Type B pancreatic cell (in vitro differentiated cells): ENCODE measurements at places on chromosomes 1 and 21.
A peak's percentile ranks its signal among the peaks of the same experiment; 100 is the strongest.

- DNase-seq: no peak
- H3K4me1 ChIP-seq: peaks cover 19% of the 10 kb centered on the region
- H3K27me3 ChIP-seq: no peaks in the 10 kb centered on the region
Observed at GRCh38 chr1:111213412-111213811, 13.0 kb upstream of the DENND2D start.

- H3K4me1 ChIP-seq: peaks cover 3% of the 10 kb centered on the region
- DNase-seq: no peak
- peaks cover 19% of the 10 kb centered on the region for H3K36me3 ChIP-seq
- H3K27me3 ChIP-seq: no peaks in the 10 kb centered on the region
Observed at GRCh38 chr1:65432918-65433317, 12.4 kb downstream of the LEPR start.

DNA sequence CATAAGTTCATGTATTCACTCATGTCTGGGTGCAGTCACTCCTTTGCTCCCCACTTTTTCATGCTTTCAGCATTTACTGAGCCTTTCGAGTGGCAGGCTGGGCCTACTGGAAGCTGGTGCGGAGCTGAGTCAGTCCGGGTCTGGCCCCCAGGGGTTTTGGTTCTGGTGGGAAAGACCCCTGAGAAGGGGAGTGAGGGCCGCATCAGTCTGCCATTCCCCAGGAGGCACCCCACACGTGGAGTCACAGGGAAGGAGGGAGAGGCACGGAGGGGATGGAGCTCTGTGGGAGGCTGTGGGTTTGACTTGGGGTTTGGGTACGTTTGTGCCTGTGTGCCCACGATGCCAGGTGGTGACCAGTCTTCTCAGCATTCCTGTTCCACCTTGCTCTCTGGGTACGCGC lies 87.9 kb downstream of the PTPRU start:
- H3K27me3 ChIP-seq: no peaks in the 10 kb centered on the region
- H3K4me3 ChIP-seq: no peak overlapping the region
- H3K4me1 ChIP-seq: peaks cover 14% of the 10 kb centered on the region
- peaks cover 27% of the 10 kb centered on the region for H3K36me3 ChIP-seq
- H3K27ac ChIP-seq: peak overlapping the region; percentile 74
- no peak for DNase-seq

DNA sequence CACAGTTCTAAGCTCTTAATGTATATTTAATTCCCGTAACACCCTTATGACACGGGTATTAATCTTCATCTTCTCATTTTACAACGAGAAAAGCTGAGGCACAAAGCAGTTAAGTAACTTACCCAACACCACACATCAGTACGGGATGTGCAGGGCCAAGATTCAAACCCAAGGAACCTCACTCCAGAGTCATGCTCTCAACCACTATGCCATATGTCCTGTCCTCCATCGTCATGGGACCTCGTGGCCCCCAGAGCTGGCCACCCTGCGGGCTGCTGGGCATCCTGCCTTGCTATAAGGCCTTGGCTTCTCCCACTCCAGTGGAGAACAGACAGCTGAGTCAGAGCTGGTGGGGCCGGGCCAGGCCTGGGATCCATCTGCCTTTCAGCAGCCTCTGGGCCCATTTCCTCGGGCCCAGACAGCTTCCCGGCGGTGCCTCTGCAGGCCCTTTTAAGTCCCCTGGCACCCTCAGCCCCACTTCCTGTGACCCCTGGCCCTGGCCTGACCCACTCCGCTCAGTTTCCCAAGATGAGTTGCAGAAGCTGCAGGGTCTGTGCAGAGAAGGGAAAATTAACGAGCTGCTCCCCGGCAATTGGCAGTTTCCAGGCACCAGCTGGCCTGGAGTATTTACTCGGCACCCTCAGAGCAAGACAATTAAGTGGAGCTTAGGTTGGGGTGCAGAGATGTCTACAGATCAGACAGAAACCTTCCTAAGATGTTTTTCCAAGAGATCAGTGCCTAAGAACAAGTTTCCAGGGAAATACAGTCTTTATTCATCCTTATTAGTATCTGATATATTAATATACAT lies 98.2 kb downstream of the EPHB2 start:
- DNase-seq: no peak
- H3K27ac ChIP-seq: peak overlapping the region; percentile 64
- H3K27me3 ChIP-seq: no peaks in the 10 kb centered on the region
- H3K4me1 ChIP-seq: peaks cover 33% of the 10 kb centered on the region
- H3K36me3 ChIP-seq: no peaks in the 10 kb centered on the region

DNA sequence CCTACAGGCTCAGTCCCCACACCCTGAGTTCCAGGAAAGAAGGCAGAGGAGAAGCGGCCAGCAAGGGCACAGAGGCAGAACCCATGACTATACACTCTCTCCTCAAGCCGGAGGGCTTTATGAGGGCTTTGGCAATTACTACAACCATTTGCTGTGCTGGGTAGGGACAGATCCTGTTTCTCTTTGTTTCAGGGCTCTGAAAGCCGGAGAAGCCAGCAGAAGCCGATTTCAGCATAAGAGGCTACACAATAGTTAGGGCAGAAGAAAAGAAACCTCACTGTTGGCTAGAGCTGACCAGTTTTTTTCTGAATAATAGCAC lies 13.9 kb downstream of the GPR3 start:
- peak overlapping the region; percentile 50 for H3K27ac ChIP-seq
- H3K4me3 ChIP-seq: no peak overlapping the region
- H3K4me1 ChIP-seq: peaks cover 36% of the 10 kb centered on the region
- no peaks in the 10 kb centered on the region for H3K27me3 ChIP-seq
- no peak for DNase-seq
- H3K36me3 ChIP-seq: peaks cover 17% of the 10 kb centered on the region

DNA sequence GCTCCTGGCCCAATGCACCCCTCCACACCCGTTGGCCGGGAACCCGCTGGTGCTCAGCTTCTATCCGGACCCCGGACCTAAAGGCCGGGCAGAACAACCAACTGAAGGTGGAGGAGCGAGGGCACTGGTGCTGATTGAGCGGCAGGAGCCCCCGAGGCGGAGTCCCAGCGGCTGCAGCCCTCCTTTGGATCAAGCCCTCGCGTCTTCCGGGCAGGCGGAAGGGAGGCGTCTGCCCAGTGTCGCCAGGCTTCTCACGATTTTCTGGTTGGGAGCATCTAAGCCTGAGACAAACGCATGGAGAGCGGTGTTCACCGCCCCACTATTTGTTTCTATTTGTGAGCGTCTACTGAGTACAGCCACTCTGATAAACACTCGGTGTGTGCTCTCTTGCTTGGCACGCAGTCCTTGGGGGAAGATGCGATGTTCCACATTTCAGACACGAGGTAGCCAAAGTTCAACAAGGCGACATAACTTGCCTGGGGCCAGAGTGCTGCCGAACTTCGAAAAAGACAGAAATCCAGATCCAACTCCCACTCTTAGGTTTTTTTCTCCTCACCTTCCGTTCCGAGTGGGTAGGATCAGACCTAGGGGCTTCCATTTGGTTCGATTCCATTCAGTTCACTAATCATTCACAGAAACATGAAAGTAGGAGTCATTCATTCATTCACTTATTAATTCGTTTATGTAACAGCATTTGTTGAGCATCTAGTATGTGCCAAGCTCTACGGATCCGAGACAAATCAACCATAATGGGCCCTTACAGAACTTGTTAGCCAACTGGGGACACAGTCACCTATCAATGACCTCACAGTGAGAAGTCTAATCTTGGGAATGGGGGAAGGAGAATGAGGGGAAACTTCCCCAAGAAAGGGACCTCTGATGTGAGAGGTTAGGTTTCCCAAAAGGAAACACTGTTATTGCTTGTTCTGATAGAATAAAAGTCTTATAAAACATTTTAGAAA lies 4.9 kb upstream of the DMRTA2 start:
- no peak overlapping the region for H3K27ac ChIP-seq
- H3K36me3 ChIP-seq: no peaks in the 10 kb centered on the region
- H3K4me3 ChIP-seq: peak overlapping the region; percentile 73

- no peak for DNase-seq
- no peak overlapping the region for H3K27ac ChIP-seq
- H3K4me3 ChIP-seq: no peak overlapping the region
- H3K4me1 ChIP-seq: no peaks in the 10 kb centered on the region
- no peaks in the 10 kb centered on the region for H3K27me3 ChIP-seq
- H3K36me3 ChIP-seq: no peaks in the 10 kb centered on the region
Observed at GRCh38 chr1:200934676-200935245, 40.1 kb downstream of the INAVA start.

- H3K27me3 ChIP-seq: no peaks in the 10 kb centered on the region
- H3K36me3 ChIP-seq: no peaks in the 10 kb centered on the region
- DNase-seq: no peak
- H3K4me1 ChIP-seq: no peaks in the 10 kb centered on the region
- no peak overlapping the region for H3K27ac ChIP-seq
Observed at GRCh38 chr1:77036560-77036959, 169.3 kb downstream of the ST6GALNAC5 start.
